ENCODE measurements at places on chromosomes 7 and 10.

DNA sequence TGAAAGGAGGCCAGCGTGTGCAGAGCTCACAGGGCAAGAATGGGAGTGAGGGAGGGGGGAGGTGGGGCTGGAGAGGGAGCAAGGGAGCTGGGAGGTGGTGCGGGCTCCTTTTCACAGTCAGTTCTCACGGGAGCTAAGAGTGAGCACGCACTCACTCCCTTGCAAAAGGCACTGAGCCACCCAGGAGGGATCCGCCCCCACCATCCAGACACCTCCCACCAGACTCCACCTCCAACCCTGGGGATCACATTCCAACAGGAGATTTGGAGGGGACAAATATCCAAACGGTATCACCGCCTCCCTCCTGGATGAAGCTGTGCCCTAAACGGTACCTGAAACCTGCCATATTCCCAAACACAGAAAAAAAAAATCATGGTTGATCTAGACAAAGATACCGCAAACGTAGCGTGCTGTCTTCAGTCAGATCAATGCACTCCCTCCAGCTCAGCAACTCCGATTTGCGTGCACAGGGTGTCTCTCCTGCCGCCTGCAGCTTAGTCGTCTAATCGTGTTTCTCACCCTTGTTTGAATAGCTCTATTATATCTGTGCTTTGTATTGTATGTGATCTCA lies 20.3 kb upstream of the PRKAG2 start:
- DNase-seq = no peak

- no peak for DNase-seq
These were observed 11.6 kb downstream of the HBP1 start for GRCh38 chr7:107180378-107180777.

GRCh38 chr7:25857376-25858067 lies 294.5 kb upstream of the NFE2L3 start:
- DNase-seq = no peak

DNA sequence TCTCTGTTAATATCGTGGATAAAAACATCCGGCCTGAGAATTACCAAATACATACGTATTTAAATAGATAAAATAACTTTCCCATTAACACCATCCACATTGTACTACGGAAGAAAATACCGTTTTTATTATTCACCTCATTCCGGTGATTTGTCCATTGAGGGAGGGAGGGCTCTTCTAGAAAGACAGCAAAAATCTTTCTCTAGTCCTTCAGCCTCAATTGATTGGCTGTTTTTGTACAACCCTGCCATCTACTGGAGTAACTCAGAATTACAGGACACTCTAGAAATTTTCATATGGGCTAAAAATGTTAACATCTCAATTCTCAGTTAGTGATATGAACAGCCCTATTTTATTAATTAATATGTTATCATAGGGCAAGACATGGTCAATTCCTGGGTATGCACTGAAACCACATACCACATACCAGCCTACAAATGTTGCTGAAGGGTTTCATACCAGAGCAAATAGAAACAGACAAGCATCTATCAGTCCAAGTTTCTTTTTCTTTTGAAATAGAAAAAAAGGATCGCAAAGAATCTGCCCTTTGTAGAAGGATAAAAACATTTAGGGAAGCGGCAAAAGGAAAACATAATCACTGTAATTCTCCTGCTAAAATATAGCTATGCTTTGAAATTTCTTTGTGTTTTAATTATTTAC lies 55.8 kb upstream of the CDCA7L start:
- DNase-seq = no peak

DNA sequence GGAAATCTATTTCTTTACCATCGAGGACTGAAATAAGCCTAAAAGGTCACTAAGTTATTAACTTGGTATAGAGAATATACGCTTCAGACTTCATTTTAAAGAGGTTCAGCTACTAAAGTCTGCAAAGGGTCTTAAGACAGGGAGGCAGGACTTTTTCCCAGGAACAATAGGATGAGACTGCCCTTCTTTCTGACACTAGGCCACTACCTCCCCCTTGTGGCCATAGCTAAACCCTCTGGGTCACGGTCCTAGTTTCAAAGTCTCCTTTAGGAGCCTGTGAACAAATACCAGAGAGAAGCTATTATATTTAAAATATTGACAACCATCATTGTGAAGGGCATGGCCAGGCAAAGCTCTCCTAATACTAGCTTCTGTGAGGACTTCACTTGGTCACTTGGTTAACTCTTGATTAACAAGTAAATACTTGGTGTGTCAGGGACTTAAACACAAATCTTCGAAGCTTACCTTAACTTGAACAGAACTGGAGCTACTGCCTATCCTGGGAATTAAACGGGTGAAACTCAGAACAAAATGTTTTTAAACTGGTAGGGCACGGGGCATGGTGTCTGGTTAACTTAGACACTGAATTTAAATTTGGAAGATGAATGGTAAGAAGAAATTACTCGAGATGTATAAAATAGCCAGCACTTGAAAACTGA lies 75.6 kb downstream of the CCDC6 start:
- DNase-seq = peak; percentile 37

GRCh38 chr10:7928536-7928935 lies 110.2 kb downstream of the TAF3 start:
- DNase-seq = no peak

GRCh38 chr7:20510573-20510900 lies 104.9 kb upstream of the ABCB5 start:
- DNase-seq = no peak

DNA sequence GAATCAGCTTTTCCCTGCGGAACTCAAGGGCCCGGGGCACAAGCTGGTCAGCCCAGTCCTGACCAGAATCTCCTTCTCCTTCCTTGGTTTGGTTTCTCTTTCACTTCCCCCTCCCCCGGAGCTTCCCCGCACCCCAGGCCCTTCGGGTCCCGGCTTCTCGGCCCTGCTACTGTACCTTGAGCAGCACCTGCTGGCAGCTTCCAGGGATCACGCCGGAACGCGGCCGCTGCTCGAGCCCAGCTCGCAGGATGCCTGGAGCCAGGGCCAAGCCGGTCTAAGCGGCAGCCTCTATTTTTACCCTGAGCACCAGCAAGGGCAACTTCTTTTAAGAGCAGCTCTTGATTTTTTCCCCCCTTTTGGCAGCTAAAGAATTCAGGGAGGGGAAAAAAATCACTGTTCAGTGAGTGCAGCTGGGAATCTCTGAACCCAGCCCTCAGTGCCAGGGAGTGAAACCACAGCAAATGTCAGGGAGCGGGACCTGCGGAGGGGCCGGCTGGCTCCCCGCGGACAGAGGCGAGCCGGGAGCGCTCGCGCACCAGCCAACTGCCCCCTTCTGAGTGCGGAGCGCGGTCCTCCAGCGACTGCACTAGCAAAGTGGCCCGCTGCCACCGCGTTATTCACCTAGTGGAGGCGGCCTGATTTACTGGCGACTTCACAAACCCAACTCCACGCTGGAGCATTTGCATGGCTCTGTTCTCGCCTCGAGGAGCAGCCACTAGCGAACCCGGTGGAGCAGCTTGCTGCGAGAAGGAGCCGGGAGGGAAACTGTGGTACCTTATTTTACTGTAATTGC lies 2.4 kb upstream of the INHBA start:
- peak; percentile 78 for DNase-seq

- DNase-seq = no peak
These were observed 76.2 kb downstream of the KLF6 start for GRCh38 chr10:3708852-3709251.

DNA sequence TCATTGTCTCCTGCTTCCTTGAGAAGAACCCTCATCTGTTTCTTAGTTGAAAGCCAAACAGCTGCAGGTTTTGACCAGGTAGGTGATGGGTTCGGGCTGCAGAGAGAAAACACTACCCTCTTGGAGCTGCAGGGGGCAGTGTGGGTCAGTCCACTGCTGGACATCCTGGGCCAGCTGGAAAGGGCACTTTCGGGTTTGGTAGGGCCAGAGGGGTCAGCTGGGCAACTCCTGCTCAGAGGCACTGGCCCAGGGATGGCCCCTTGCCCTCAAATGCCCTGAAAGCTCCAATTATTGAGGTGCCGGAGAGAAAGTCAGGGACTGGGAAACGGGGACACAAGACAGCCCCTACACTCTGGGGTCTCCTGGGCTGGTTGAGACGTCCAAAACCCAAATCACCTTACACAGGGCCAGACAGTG lies 90.7 kb downstream of the MKI67 start:
- DNase-seq = peak; percentile 76

DNA sequence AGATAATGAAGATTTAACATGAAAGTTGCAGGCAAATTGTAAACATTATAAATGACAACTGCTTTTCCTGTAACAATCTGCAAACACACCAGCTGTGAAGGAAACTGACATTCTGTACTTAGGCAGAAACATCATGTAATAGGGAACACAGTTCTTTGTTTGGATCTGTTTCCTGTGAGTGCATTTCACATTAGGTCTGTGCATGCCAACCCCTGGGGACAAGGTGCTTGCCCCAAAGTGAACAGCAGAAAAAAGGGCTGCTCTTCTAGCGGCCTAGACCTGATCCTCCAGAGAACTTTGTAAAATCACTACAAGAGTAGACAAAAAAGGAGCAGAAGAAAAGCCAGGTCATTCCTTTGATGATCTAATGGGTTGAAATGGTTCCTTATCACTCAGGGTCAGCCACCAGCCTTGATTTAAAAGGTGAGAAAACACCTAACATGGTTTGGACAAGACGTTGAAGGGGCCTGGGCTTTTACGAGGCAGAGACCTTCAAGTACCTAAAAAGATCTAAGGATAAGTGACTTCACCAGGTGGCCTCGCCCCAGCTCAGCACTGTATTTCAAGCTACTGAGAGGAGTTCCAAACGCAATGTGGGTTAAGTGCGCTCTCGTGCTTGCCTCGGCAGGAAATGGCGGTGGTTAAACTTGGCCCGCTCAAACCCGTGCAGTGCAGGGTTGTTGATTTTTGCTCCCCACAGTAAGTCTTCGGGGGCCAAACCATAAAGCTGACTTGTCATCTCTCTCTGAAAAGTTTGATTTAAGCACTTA lies 249.7 kb downstream of the CREB5 start:
- DNase-seq = peak; percentile 41

- DNase-seq = no peak
These were observed 55.3 kb downstream of the NEURL1 start for GRCh38 chr10:103548581-103549348.

DNA sequence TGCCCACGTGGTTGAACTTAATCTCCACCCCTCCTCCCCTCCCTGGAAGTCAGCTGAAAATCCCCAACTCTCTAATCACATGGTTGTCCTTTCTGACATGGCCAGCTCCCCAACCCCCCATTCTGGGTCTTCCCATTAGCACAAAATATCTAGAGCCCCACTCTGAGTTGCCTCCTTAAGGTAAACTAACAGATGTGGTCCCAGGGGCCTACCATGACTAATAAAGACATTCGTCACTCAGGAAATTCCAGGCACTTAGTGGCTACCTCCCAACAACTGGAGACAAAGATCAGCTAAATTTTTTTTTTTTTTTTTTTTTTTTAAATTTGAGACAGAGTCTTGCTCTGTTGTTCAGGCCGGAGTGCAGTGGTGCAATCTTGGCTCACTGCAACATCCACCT lies 21.1 kb downstream of the CCDC126 start:
- no peak for DNase-seq

DNA sequence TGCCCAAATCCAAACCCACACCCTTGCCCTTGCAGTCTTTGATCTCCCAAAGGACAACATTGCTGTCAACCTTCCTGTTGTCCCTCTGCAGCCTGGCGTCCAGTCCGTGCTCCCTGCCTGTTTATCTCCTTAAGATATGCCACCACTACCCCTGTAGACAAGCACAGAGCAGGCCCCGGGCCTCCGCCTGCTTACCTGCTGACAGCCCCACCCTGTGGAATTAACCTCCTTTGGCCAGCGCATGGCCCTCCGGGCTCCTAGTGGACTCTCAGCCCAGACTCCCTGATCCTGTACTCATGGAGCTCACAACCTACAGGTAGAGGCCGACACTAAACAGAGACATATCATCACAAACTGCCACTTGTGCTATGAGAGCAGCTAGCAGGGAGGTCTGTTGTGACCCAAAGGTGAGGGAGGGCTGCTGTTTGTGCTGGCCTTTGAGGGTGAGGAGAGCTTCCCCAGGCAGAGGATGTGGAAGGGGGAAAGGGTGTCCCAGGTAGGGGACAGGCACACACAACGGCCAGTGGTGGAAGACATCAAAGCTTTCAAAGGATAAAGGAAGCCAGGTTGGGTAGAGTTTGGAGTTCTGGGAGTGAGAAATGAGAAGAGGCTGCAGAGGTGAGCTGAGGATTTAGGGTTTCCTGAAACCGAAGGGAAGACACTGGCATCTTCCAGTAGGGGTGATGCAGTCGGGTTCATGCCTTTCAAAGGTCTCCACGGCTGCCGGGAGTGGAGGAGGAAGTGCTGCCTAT lies 174.5 kb upstream of the ZMIZ1 start:
- DNase-seq = no peak

- DNase-seq = no peak
These were observed 11.6 kb downstream of the AOC1 start for GRCh38 chr7:150863946-150864345.

DNA sequence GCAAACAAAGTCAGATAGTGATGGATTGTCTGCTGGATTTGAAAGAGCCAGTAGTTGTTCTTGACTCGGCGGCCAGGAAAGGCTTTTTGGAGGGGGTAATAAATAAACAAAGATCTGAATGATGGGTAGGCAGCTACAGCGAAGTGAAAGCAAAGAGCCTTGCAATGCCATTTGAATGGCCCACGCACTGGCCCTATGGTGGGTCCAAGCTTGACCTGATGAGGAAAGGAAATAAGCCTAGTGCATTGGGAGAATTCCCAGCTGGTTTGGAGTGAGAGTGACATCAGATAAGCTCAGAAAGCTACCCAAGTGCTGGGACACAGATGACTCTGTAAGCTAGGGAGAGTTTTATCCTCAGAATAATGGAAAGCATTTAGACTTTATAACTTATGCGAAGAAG lies 365.2 kb downstream of the PLXDC2 start:
- DNase-seq = no peak

Measured in activated naive CD4-positive, alpha-beta T cell treated with anti-CD3 and anti-CD28 coated beads, Interleukin-2, amount 10 ng/mL, durations not matched to agents 7 days and 5 days (primary cell).